ENCODE measurements at places on chromosomes 3 and 15. TPM values are rescaled to one million over a fixed set of nuclear protein-coding genes. Genes with fewer than 3 reads are reported as not detected.

The RARRES1 gene
- not detected for total RNA-seq

The SLC28A1 gene
- total RNA-seq: not detected

The CACNA1D gene
- total RNA-seq: 2.0 TPM

DNA sequence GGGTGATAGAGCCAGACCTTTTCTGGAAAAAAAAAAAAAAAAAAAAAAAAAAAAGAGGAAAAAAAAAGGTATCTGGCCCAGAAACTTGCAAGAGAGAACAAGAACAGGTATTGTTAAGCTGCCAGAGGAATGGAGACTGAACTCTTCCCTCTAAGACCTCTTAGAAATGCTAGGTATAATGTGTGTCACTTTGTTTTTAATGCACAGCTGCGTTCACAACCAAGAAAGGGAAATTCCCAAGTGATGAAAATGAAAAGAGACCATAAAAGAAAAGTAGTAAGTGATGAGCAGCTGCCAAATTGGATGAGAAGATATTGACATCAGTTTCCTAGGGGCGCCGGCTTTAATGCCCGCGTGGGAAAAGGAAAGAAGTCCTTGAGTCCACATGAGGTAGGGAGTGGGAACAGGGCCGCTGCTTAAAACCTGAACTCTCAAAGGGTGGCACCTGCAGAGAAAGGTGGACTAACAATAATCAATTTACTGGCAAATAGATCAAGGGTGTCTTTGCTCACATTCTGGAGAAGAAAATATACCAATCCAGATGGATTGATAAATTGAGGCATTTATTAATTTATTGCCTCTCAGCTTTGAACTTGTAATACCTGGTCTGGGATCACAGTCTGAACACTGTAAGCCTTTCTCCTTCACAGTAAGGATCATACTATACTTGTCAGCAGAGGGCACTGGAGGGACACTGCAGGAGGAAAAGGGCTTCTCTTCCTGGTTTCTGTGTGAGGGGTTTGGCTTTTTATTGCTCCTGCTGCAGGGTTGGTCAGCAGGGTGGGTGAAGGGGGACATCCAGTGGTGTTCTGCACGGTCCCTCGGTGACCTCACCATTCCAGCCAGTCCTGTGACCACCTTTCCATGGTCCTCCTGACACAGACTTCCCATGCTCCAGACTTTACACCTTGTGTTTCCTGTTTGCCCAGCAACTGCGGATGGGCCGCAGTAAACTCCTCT, 131.6 kb downstream of the AQP9 start:
- DNase-seq: no peak

DNA sequence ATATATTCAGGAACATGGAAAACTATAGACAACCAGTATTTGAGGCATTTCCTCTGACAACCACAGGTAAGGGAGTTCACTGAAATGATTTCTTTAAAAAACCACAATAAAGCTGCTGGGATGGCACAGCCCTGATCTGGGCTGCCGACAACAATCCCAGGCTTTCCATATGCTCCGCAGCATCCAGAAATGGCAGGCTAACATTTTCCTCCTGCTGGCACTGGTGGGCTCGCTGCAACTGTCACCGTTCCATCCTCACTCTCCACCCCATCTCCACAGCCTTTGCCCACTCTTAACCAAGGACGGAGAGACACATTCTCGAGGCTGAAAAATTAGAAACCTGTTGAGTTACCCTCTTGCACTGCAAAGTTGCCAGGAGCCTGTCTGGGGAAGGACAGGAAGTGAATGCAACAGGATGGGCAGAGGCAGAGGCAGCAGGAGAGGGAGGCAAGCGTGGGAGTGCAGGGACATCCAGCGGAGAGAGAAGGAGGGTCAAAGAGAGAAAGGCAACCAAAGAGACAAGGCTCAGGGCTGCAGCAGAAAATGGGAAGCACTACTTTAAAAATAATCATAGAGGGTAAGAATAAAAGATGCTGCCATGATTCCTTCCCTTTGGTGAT, 79.0 kb upstream of the ARRDC4 start:
- DNase-seq: no peak

GRCh38 chr15:93479715-93480114, 390.7 kb upstream of the RGMA start:
- DNase-seq: no peak

Data from activated B cell treated with CpG ODN at 0.5 μM for 24 hours (primary cell).